Bronchial epithelial cell (primary cell): ENCODE measurements at places on chromosomes 3 and 15.

DNA sequence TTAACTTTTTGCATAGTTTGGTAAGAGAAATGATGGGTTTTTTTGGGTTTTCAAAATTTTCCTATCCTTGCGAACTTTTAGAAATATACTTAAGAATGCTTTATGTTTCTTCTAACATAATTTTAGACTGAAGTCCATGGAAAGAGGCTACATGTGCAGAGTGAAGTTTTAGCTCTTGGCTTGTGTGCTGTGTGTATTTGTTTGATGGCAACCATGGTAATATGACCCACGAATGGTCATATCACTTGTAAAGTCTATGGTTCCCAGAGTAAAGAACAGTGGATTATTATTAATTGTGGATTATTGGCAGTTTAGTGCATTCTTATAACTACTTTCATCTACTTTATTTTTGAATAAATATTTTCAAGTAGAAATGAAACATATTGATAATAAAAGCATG lies 124.0 kb upstream of the GOLGA6L4 start:
- DNase-seq: no peak

DNA sequence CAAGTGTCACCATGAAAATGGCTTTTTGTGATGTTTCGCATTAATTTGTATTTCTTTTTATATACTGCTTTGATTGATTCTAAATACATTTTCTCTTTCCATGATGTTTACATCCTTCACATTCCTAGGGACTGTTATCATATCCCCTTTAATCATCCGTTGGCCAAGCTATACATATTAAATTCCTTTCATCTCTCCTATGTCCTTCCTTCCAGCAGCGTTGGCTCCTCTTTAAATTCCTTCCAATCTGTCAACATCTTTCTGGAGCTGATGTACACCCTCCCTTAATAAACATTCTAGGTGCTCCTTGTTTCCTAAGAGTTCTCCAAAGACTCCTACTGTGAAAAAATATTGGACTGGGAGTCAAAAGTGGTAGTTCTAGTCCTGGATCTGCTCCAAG lies 87.8 kb downstream of the IGF2BP2 start:
- DNase-seq: peak; percentile 78

DNA sequence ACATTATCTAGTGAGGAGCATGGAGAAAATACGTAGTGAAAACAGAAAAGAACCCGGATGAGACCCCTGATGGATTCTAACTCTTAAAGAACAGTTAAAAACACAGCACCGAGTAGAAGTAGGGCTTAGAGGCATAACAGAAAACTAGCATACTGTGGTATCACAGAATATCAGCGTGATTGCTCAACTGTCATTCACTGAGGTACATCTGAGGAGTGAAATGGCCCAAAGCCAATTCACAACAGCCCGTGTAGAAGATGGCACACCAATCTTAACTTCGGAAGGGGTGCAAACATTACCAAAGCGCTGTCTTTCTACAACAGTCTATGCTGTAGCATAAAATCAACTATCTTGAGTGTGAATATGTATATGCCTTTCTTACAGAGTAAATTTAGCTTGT lies 1.8 kb downstream of the CLASP2 start:
- peak; percentile 15 for DNase-seq

- no peak for DNase-seq
Measured at GRCh38 chr15:64583519-64583918, 123.1 kb downstream of the ZNF609 start.

DNA sequence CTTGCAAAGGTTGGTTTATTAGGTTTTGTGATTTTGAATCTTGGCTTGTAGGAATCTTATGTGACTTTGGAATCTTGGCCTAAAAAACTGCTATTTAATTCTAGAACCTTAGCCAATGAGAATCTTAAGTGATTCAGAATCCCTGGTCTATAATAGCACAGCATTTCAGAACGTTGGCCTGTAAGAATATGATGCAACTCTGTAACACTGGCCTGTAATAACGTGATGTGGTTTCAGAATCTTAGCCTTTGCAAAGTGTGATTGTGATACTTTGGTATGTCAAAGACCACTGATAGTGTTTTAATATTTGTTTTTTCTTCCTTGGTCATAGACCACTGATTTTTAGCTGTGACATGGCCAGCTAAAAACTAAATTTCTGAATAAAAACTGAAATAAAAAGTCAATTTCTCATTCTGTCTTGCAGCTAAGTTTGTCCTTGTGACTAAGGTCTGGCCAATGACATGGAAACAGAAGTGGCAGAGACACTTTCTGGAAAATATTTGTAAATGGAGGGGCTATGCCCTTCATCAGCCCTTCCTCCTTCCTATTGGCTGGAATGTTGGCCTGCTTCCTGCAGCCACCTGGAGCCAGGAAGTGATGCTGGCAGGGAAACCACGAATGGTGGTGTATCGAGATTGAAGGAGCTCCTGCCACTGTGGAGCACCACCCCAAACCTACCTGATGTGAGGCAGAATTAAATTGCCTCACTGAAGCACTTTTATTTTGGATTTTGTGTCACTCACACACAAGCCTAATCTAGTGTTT lies 42.3 kb upstream of the CORO2B start:
- DNase-seq: peak; percentile 30

GRCh38 chr3:98573181-98573728 lies 20.2 kb downstream of the CPOX start:
- DNase-seq: peak; percentile 47

- peak; percentile 97 for DNase-seq
Measured at GRCh38 chr3:48222616-48223513, at the start of gene CAMP. Gene CAMP, plus strand, starts transcription at chr3:48223495. Its CDS starts 17 bp downstream, at chr3:48223512.

- no peak for DNase-seq
Measured at GRCh38 chr3:45773714-45774449, 22.5 kb downstream of the SLC6A20 start.

- DNase-seq: no peak
Measured at GRCh38 chr3:2947536-2947935, 162.6 kb downstream of the IL5RA start.

- peak; percentile 71 for DNase-seq
Measured at GRCh38 chr3:11244121-11244677, 28.0 kb upstream of the ATG7 start.

GRCh38 chr15:78508272-78508671 lies 895 bp downstream of the HYKK start:
- DNase-seq: peak; percentile 3

- DNase-seq: peak; percentile 39
Measured at GRCh38 chr3:64031540-64032508, 8.5 kb upstream of the PSMD6 start.

DNA sequence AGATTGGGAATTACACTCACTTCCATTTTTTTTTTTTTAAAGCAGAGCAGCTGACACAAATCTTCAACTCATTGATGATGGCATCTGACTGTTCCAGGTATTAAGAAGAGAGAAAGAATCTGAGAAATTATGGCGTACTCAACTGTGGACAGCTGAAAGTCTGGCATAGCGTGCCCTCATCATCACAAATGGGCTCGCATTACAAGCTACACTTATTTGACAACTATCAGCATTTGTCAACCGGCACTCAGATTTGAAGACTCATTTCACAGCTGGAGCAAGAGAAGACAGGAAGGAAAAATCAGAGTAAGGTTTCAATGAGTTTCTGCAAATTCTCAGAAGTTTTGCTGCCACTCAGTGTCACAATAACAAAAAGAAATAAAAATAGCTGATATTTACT lies 235.9 kb downstream of the ATP8B4 start:
- DNase-seq: no peak

DNA sequence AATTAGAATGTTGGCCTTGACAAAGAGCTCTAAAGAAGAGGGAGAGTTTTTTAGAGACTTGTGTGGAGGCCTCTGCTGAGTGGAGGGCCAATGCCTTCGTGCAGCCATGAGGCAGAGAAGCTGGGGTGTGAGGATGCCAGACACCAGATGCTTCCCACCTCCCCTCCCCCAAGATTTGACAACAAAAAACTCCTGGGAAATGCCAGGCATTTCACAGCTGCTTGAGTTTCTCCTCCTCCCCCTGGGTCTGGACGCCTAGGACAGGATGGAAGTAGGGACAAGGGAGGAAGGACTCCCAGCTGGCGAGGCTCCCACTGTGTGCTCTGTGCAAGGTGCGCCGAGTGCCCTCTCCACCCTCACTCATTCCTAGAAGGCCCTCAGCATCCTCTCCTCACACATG lies 20.1 kb downstream of the TGM4 start:
- no peak for DNase-seq

GRCh38 chr3:37050282-37050681 lies 57.0 kb downstream of the MLH1 start:
- DNase-seq: no peak

GRCh38 chr3:126412841-126413692 lies 18.4 kb downstream of the CFAP100 start:
- no peak for DNase-seq

DNA sequence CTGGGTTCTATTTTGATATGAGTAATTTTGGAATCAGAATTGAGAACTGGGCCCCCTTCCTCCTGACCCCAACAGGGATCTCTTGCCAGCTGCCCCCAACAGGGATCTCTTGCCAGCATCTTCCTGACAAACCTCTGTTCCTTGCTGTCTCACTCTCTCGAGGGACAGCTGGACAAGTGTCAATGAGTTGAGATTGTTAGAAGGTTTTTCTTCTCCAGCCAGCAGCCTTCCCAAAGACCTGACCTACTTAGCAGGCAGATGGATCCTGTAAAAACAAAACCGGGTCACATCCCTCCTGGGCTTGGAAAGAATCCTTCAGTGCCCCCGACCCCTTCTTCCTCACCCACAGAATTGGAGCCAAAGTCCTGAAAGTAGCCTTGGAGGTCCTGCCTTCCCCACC lies 21.6 kb downstream of the LIMD1 start:
- DNase-seq: no peak

DNA sequence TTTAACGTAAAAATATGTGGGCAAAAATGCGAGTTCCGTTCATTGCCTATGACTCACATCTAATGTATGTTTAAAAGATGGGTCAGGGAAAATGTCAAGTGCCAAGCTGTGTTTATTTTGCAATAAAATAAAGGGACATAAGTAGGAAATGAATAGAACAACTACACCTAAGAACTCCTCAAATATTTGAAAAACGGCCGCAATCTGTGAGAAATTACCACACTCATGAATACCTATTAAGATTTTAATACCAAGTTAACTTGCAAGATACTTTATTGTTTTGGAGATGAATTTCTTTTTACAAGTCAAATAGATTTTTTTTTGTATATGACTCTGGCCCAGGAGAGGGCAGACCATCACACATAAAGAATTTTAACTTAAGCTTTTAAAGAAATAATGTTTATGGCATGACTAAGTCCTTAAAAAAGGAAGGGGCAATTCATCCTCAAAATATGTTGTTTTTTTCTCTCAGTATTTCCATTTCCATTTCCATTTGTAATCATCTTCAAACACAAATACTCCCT lies 152.7 kb downstream of the SUCNR1 start:
- peak; percentile 84 for DNase-seq

DNA sequence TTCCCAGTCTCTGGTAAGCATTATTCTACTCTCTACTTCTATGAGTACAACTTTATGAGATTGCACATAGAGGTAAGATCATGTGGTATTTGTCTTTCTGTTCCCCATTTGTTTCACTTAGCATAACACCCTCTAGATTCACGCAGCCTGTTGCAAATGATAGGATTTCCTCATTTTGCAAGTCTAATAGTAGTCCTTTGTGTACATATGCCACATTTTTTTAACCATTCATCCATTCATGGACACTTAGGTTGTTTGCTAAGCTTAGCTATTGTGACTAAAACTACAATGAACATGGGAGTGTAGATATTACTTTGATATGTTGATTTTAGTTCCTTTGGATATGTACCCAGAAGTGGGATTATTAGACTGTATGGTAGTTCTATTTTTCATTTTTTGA lies 717.9 kb upstream of the ALCAM start:
- no peak for DNase-seq

DNA sequence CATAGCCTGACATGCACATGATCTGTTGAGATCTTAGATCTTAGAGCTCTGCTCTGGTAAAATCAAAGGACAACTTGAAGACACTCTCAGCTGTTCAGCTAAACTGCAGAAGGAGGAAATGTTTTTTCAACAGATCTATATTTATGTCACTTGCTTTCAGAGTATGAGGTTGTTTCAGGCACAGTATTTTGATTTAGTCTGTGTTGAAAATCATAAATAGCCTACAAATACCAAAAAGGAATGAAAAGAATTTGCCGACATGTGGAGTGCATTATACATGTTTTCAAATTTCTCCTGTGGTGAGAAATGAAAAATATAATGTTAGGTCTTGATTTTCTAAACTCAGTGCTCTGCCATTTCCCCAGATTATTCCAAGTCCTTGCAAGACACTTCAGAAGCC lies 1118.4 kb downstream of the TBL1XR1 start:
- DNase-seq: no peak

DNA sequence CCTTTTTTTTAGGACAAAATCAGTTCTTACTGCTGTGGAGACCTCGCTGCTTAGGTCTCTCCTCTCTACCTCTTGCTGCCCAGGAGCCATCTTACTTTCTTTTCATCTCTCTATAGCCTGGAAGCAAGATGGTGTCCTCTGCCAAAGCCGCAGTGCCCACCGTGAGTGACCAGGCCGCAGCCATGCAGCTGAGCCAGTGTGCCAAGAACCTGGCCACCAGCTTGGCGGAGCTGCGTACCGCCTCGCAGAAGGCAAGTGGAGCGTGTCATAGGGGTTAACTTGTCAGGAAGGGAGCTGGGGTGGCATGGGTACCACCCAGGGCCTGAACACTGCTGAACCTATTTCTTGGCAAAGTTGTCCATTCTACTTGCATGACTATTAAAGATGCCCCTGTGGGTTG lies 320.3 kb upstream of the TPM1 start:
- DNase-seq: no peak

DNA sequence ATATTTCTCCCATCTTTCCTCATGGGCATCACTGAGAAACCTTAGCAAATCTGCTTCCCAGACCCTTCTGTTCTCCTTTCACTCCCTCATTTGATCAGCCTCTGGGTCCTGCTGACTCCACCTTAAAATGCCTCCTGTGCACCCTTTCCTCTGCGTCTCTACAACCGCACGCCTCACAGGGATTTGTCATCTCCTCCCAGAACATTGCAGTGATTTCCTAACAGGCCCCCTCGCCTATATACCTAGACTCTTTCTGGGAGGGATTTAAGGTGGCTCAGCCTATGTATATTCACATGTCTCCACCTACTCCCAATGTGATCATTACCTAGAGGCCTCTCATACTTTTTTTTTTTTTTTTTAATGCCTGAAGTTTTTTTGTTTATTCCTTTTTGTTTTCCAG lies 69.2 kb downstream of the LIPC start:
- DNase-seq: peak; percentile 32

DNA sequence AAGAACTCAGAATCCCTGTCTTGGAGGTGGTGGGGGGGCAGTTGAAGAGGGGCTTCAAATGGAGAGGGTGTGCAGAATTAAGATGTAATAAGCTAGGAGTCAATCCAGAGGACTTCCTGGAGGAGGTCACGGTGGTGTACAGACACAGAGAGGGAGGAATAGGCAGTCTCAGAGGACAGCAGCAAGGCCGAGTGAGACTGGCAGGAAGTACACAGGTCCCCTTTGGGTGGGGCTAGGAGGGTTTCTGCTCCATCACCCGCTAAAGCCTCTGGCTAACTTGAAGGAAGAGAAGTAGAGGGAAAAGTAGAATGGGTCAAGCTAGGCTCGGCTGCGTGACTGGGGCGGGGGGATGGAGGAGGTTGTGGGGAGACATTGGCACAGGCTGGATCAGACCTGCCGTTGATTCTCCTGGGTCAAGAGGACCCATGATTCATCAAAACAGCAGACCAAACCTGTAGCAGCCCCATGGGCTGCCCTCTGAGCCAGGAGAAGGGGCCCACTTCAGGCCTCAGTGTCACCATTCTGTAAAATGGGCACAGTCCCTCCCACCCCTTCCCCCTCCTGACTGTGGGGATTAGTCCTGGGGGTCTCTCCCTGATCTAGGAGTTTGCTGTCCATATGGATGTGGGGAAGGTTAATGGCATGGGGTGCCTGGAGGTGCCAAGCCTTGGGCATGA lies 16.9 kb downstream of the CSPG4 start:
- peak; percentile 36 for DNase-seq

- DNase-seq: no peak
Measured at GRCh38 chr3:75985432-75985831, 200.1 kb upstream of the ZNF717 start.
